Endodermal cell (in vitro differentiated cells): ENCODE measurements at places on chromosomes 16 and 17.

DNA sequence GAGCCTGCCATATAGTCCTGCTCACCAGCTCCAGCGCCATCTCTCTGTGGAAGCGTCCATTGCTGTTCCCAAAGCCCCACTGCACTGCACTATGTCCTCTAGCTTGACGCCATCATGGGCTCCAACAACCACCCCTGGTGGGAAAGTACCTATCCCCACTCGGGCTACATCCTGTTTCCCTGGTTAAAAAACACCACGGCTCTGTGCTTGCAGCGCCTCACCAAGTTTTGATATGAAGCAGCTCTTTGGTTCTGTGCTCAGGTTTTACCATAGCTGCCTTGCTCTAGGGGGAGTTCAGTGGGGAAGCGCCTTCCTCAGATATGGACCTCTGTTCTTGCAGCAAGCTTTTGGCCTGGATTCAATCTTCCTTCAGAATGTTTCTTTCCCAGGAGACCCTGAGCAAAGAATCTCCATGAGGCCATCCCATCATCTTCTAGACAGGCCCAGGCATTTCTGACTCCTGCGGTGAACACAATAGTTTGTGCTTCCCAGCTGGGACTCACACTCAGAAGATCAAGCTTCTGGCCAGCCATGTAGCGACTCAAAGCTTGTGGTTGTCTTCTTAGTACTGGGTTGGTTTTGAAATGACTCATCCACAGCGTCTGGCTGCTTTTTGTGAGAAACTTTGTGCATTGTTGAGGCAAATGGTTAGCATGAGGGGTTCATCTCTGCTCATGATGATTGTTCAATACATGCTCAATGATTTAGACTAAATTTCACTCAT, 39.5 kb downstream of the DYNLRB2 start:
- DNase-seq = no peak

GRCh38 chr16:55502801-55503366, 6.0 kb upstream of the LPCAT2 start:
- peak; percentile 43 for DNase-seq

- no peak for DNase-seq
These were observed 43.2 kb upstream of the DNAJA2 start for GRCh38 chr16:47016700-47017133.

DNA sequence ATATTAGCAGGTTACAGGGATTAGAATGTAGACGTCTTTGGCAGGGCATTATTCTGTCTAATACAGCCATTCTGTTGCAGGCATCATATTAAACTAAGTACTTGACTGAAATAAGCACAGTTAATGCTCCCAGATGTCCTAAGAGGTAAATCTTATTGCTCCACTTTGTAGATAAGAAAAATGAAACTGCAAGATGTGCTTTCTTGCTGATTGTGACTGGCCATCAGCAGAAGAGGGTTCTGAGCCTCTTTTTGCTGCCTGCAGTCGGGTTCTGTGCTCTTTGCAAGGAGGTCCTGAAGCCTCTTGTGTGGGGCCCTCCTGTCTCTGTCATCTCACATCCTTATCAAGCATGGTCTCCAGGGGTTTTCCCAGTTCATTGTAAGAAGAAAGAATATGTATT, 167.1 kb downstream of the KCNJ2 start:
- no peak for DNase-seq

- DNase-seq = no peak
These were observed 115.0 kb downstream of the BANP start for GRCh38 chr16:88066234-88066633.

DNA sequence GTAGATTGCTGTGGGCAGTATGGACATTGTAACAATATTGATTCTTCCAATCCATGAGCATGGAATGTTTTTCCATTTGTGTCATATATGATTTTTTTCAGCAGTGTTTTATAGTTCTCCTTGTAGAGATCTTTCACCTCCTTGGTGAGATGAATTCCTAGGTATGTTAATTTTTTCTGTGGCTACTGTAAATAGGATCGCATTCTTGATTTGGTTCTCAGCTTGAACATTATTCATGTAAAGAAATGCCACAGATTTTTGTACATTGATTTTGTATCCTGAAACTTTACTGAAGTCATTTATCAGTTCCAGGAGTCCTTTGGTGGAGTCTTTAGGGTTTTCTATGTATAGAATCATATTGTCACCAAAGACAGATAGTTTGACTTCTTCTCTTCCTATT, 19.7 kb upstream of the CDR2 start:
- DNase-seq = no peak

GRCh38 chr16:68724797-68725196, 12.3 kb upstream of the CDH1 start:
- DNase-seq = no peak

GRCh38 chr17:61139219-61139618, 260.4 kb upstream of the TBX2 start:
- no peak for DNase-seq

GRCh38 chr16:10937068-10937859, 5.0 kb downstream of the DEXI start:
- DNase-seq = no peak

- DNase-seq = no peak
These were observed 25.2 kb downstream of the NME3 start for GRCh38 chr16:1745900-1746692.

- DNase-seq = no peak
These were observed 710 bp downstream of the TRAPPC1 start for GRCh38 chr17:7930841-7931631.

GRCh38 chr16:56420613-56421012, 4.7 kb downstream of the AMFR start:
- no peak for DNase-seq

GRCh38 chr17:27564463-27564862, 66.5 kb upstream of the LGALS9 start:
- no peak for DNase-seq

- no peak for DNase-seq
These were observed 39.6 kb upstream of the RCVRN start for GRCh38 chr17:9944704-9945103.

DNA sequence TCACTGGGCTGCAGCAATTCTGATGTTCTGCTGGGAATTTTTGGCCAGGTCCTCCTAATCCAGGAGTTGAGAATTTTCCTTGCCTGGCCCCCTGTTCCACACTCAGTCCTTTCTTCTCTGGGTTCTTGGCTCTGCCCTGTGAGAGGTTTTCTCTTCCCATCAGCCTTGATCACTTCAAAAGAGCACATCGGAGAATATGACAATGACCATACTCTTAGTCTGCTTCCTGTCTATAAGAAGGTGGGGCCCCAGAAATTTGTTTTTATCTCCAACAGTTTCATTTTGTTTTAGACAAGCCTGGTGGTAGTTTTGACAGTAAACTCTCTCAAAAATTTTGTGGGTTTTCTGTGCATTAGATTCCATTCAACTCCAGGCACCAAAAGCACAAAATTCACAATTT, 70.7 kb downstream of the C17orf67 start:
- no peak for DNase-seq

- no peak for DNase-seq
These were observed 43.5 kb upstream of the BCAR1 start for GRCh38 chr16:75294773-75295459.

DNA sequence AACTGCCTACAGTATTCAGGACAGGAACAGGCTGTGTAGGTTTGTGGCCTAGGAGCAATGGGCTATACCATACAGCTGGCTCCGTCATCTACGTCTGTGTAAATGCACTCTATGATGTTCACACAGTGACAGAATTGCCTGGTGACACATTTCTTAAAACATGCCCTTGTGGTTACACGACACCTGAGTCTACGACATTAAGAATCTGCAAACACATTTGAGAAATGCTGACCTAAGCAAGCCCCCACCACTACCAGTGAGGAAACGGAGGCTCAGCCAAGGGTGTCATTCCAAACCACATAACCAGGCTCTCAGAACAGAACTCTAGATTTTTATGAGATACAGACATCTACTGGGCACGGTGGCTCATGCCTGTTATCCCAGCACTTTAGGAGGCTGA, 23.5 kb downstream of the USP36 start:
- no peak for DNase-seq

DNA sequence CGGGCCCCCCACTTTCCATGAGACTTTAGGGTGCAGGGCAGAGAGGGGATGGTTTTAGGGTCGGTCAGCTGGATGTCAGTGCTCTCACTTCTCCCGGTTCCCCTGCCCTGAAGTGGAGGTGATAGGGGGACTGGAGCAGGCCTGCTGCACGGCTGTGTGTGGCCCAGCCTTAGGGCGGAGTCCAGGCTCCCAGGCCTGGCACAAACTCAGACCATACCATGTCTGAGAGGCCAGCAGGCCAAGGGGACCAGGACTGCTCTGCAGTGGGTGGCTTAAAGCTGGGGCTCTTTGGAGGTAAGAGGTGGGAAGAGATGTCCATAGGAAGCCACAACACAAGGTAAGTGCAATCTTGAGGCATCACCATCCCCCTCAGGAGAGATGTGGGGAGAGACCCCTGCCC, 8.3 kb downstream of the TFAP4 start:
- DNase-seq = peak; percentile 47

- no peak for DNase-seq
These were observed 21.6 kb upstream of the SMPD3 start for GRCh38 chr16:68469796-68470460.

DNA sequence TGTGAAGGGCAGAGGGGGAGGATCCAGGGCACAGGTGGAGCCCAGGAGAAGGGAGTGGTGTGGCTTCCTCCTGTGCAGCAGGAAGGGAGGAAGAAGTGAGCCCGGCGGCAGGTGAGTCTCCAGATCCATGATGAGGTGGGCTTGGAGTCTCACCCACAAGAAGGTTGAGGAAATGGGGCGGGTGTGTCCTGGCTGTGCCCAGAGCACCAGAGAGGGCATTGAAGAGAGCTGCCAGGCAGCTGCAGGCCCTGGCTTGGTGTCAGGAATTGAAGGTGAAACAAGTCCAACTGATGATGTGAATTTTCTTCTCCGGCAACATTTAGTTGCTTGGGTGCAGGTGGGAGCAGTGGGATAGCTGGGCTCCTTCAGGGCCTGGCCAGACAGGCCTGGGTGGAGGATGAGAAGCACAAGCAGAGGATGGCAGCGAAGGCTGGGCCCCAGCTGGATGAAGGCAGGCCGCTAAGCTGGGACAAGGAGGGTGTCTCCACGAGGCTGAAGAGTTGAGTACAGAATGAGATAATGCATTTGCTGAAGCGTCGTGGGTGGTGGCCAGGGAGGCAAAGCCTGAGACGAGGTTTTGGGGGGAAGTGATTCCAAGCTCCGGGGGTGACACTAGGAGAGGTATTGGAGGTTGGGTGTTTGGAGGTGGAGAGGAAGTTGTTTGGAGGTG, 18.3 kb downstream of the NT5M start:
- DNase-seq = peak; percentile 33

- DNase-seq = no peak
These were observed 14.7 kb downstream of the SPNS2 start for GRCh38 chr17:4513113-4514032.

DNA sequence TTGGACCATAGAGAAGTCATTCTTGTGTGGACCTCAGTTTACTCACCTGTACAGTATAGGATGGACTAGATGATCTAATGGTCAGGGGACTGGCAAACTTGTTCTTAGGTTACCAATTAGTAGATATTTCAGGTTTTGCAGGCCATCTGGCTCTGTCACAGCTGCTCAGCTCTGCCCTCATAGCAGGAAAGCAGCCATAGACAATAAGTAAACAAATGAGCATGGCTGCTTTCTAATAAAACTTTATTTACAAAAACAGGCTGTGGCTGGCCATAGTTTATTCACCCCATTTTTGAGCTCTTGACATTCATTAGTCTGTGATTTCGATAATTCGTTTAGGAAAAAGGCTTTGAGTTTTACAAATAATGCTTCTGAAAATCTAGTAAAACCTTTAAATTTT, 12.7 kb downstream of the BPTF start:
- no peak for DNase-seq

GRCh38 chr16:1749152-1750117, 21.9 kb downstream of the NME3 start:
- no peak for DNase-seq

- peak; percentile 69 for DNase-seq
These were observed 72.7 kb downstream of the GAS7 start for GRCh38 chr17:10125531-10126275.

DNA sequence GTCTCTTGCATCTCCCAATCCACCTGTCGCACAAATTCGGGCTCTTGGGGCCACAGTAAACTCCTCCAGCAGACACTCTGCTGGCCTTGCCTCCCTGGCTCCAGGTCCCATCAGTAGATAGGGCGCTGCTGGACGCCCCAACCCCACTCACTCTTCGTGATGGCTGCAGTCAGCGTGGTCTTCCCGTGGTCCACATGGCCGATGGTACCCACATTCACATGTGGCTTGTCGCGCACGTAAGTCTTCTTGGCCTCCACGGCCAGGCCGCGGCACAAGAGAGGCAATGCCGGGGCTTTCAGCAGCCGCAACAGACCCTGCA, 428 bp downstream of the TUFM start:
- no peak for DNase-seq

DNA sequence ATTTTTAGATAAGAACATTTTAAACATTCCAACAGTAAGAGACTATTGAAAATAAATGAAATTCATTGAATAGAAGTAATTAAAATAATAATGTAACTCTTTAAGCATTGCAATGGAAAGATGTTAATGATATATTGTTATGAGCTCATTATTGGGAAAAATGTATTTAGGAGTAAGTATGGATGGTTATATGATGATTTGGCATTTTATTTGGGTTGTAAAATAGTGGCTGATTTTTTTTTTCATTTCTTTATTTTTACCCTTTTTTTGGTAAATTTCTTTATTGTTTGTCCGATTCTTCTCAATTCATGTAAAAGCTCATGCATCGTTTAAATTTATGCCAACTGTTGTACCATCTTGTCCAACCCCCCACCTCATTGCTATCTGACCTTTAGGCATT, 539.9 kb downstream of the HS3ST4 start:
- DNase-seq = no peak

DNA sequence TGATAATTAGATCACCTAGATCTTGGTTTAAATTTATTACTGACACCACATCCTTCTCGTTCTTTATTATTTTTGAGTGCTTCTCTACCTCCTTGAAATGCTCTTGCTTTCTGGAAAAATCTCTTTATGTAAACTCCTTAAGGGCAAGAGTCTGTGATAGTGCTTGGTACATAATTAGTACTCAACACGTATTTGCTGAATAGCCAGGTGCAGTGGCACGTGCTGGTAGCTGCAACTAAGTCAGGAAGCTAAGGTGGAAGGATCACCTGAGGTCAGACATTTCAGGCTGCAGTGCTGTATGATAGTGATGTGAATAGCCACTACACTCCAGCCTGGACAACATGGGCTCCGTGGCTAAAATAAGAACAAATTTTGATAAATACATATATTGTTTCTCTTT, 63.0 kb downstream of the PPM1E start:
- DNase-seq = no peak

DNA sequence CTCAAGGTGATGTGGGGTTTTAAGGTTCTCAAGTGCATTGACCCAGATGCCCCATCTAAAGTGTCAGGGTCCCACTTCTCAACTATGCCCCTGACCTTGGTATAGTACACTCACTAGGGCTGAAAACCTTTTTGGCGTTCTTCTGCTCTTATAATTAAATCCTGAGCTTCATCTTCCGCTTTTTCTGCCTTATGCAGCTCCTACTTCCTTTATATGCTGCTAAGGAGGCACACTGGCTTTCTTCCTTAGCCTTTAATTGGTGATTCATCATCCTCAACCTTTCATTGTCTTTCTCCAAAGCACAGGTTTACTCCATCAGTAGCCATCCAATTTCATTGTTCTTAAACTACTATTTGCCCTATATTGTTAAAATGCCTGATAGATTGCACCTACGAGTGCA, 5.3 kb upstream of the NF1 start:
- DNase-seq = no peak
